Esophagus muscularis mucosa (tissue), 4 donors: ENCODE measurements at places on chromosomes 1 and 21. TPM values are rescaled to one million over a fixed set of nuclear protein-coding genes. Genes with fewer than 3 reads are reported as not detected.
A peak's percentile ranks its signal among the peaks of the same experiment; 100 is the strongest.

CD1D gene
- total RNA-seq, result 1.3 TPM

FCN3 gene
- total RNA-seq, result 8.6 TPM

DNA sequence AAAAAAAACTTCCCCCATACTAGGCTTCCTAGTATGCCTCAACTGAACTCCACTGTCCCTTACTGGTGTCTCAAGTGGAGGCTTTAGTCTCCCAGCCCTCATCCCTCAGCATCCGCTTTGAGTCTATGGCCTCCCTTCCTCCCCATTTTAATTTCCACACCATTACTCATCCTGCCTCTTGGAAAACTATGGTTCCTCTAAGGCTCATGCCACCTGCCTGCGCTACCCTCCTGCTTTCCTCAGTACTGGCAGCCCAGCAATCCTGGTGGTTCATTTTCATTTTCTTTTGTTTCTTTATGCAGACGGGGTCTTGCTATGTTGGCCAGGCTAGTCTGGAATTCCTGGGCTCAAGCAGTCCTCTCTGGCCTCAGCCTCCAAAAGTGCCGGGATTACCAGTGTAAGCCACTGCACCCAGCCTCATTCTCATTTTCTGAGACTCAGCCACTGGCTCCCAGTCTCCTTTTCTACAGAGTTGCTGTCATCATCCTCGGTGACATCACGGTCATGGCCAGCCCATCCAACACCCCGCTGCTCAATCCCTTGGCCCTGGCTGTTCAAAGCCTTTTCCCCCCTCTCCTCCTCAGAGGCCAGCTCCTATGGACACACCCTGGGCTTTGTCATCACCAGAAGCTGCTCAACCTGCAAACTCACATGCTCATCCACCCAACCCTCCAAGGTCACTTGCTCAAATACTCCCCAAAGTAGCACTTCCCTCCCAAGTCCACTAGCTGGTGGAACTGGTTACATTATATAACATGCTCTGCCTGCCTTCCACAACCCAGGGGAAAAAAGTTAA is 2.3 kb upstream of the PMVK start:
- H3K27me3 ChIP-seq, result no peaks in the 10 kb centered on the region
- H3K4me3 ChIP-seq, result no peak overlapping the region
- no peak for DNase-seq
- H3K27ac ChIP-seq, result peak overlapping the region; percentile 94
- peaks cover 77% of the 10 kb centered on the region for H3K4me1 ChIP-seq

DNA sequence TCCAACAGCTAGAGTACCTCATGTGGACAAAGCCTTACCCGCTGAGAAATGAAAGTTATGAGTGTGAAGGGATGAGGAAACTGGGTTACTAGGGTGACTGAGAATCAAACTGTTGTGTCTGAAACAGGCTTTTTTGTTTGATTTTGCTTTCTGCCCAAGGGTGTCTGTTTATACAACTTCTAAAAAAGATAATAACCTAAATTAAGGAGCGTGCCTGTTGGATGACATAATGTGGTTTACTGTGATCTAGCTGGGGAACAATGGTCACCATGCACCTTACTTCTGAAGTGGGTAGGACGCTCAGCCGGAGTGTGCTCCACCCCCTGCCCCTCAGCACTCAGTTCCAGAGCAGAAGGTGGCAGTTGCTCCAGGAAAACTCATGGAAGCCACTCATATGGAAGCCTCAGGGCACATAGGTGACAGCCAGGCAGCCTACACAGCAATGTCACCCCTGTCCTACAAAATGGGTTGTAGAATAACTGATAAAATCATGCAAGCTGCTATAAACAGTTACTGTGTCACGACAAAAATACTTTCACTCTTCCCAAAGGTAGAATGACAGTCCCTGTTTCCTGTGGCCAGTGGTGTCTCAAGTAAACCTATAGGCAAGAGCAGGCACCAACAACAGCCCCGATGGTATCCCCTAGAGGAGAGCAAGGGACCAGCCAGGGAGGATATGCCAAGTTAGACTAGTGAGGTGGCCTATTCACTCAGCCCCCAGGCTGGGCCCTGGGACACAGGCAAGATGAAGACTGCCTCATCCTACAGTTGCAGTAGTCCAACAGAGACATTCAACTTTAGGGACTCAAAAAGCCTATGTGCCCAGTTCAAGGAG is 29.3 kb downstream of the SIPA1L2 start:
- no peak overlapping the region for H3K4me3 ChIP-seq
- no peaks in the 10 kb centered on the region for H3K36me3 ChIP-seq
- H3K27me3 ChIP-seq, result no peaks in the 10 kb centered on the region
- no peak overlapping the region for H3K27ac ChIP-seq

OR2AK2 gene
- not detected for total RNA-seq

- H3K4me3 ChIP-seq, result no peak overlapping the region
- peaks cover 11% of the 10 kb centered on the region for H3K4me1 ChIP-seq
- H3K27me3 ChIP-seq, result peaks cover 8% of the 10 kb centered on the region
- no peak for DNase-seq
- H3K27ac ChIP-seq, result no peak overlapping the region
- H3K36me3 ChIP-seq, result no peaks in the 10 kb centered on the region
These were observed 36.6 kb downstream of the POFUT2 start for GRCh38 chr21:45250914-45251634.

- H3K27me3 ChIP-seq, result no peaks in the 10 kb centered on the region
- H3K36me3 ChIP-seq, result no peaks in the 10 kb centered on the region
- peaks cover 8% of the 10 kb centered on the region for H3K4me1 ChIP-seq
These were observed 24.1 kb upstream of the ARHGEF11 start for GRCh38 chr1:157069601-157070000.

TNFRSF9 gene
- total RNA-seq, result not detected

PPIAL4G gene
- total RNA-seq, result not detected

- no peaks in the 10 kb centered on the region for H3K27me3 ChIP-seq
- no peak overlapping the region for H3K27ac ChIP-seq
- H3K4me1 ChIP-seq, result no peaks in the 10 kb centered on the region
- no peak overlapping the region for H3K4me3 ChIP-seq
- DNase-seq, result no peak
- no peaks in the 10 kb centered on the region for H3K36me3 ChIP-seq
These were observed 822.8 kb downstream of the BRINP3 start for GRCh38 chr1:189654906-189655305.

FNDC10 gene
- 1.9 TPM for total RNA-seq

GCSAML gene
- total RNA-seq, result 0.13 TPM

P3R3URF gene
- not detected for total RNA-seq
